ENCODE measurements at places on chromosomes 3 and 15. TPM values are rescaled to one million over a fixed set of nuclear protein-coding genes. Genes with fewer than 3 reads are reported as not detected.

GRCh38 chr3:153319705-153320554, 157.9 kb downstream of the RAP2B start:
- H3K36me3 ChIP-seq: no peaks in the 10 kb centered on the region
- no peaks in the 10 kb centered on the region for H3K27me3 ChIP-seq
- H3K4me3 ChIP-seq: no peak overlapping the region
- H3K4me1 ChIP-seq: no peaks in the 10 kb centered on the region

DNA sequence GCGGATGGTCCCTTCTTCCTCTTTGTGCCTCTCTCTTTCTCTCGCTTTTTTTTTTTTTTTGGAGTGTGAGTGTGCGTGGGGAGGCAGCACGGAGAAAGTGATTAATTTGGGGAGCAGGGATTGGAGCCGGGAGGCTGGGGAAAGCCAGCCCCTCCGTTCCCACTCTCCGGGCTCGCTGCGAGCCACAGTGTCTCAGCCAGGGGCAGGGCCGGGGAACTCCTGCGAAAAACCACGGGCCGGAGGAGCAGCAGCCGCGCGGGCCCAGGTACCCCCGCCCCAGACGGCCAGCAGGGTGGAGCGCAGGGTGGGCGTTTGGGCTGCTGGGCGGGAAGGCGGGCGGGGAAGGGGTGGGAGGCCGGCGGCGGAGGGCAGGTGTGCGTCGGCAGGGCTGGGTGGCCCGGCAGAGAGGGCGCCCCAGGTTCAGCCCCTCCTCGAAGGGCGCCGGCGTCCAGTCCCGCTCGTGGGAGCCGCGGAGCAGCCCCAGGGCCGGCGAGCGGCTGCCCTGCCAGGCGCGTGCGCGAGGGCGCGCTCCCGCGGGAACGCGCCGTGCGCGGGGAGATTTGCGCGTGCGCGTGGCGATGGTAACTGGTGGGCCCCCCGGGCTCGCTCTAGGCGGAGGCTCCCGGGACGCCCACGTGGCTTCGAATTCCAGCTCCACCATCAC, 1.4 kb downstream of the CHL1 start:
- peaks cover 29% of the 10 kb centered on the region for H3K4me1 ChIP-seq
- H3K4me3 ChIP-seq: peak overlapping the region; percentile 62
- no peaks in the 10 kb centered on the region for H3K36me3 ChIP-seq
- peaks cover 51% of the 10 kb centered on the region for H3K27me3 ChIP-seq

DNA sequence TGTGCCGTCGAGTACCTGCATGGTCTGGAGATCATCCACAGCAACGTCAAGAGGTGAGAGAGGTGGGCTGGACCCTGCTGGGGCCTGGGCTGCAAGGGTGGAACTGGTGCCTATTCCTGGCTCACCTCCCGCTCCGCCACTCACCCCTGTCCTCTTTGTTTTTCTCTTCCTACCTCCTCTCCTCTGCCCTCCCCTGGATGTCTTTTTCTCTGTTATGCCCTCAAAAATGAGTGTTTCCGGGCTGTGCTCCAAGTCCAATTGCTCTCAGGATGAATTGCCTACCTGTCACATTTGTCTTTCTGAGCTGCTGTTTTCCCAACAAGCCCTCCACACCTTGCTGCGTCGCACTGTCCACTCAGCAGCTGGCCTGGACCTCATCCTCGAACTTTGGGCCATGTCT, 28.5 kb upstream of the TATDN2 start:
- H3K27me3 ChIP-seq: no peaks in the 10 kb centered on the region
- DNase-seq: no peak
- no peak overlapping the region for H3K4me3 ChIP-seq
- peaks cover 64% of the 10 kb centered on the region for H3K36me3 ChIP-seq
- no peak overlapping the region for H3K27ac ChIP-seq

GRCh38 chr3:138210528-138210927, 23.4 kb downstream of the ARMC8 start:
- no peaks in the 10 kb centered on the region for H3K4me1 ChIP-seq
- no peak overlapping the region for H3K27ac ChIP-seq
- H3K27me3 ChIP-seq: no peaks in the 10 kb centered on the region
- H3K4me3 ChIP-seq: no peak overlapping the region
- no peaks in the 10 kb centered on the region for H3K36me3 ChIP-seq

- no peaks in the 10 kb centered on the region for H3K27me3 ChIP-seq
- no peak for DNase-seq
- no peak overlapping the region for H3K4me3 ChIP-seq
- no peak overlapping the region for H3K27ac ChIP-seq
These were observed 183.8 kb upstream of the NR2F2 start for GRCh38 chr15:96146726-96147125.

- no peak overlapping the region for H3K27ac ChIP-seq
- no peaks in the 10 kb centered on the region for H3K36me3 ChIP-seq
- H3K27me3 ChIP-seq: no peaks in the 10 kb centered on the region
- no peak overlapping the region for H3K4me3 ChIP-seq
These were observed 299.0 kb downstream of the NR2F2 start for GRCh38 chr15:96629511-96629910.

DNA sequence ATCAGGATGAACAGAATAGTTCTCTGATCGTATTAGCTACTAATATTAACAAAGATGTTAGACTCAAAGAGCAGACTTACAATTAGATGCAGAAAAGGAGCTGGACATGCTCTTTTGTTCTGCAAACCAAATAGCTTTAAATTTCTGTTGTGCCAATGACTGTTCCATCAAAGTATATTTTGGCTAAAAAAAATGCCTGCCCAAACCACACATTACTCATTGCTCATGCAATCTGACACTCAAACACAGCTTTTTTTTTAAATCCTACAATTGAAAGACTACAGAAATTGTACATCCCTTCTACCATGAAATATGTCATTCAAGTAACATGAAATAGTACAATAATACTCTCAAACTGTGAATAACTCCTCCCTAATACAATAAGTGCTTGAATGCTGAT, 48.6 kb downstream of the SHOX2 start:
- no peaks in the 10 kb centered on the region for H3K4me1 ChIP-seq
- no peaks in the 10 kb centered on the region for H3K36me3 ChIP-seq
- DNase-seq: no peak
- no peaks in the 10 kb centered on the region for H3K27me3 ChIP-seq
- H3K4me3 ChIP-seq: no peak overlapping the region
- no peak overlapping the region for H3K27ac ChIP-seq

DNA sequence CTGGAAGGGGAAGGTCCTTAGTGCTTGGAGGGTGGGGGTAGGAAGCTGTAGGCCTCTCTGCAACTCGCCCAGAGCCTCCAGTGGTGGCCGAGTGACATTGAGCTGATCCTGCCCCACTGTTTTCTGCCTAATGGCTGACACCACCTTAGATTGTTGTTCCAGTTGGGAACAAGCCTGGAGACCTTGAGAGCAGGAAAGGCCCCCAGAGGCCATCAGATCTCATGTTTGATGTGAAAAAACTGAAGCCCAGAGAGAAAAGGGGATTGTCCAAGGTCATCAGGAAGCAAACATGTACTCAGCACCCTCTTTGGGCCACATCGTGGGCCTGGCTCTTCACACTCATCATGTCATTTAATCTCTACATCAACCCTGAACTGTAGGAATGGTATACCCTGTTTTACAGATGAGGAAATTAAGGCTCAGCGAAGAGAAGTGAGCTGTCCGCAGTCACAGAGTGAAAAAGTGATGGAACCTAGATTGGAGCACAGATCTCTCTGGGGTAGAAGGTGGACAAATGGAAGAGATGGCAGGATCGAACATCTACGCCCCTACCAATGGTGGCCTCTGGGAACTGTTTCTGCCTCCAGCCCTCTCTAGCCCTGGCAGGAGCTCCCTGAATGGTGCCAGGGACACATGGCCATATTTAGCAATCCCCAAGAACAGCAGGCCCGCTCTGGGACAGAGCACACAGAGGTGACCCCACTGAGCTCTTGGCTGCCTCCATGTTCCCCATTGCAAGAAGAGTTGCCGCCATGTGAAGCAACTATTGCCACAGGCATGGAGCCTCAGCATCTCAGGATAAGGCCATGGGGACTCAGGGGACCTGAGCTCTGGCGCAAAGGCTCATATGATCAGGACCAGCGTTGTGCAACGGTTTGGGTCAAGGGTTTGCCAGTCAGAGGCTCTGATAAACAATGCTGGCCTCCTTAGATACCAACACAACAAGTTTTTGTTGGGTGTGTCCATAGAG, 31.6 kb upstream of the TSEN2 start:
- H3K36me3 ChIP-seq: no peaks in the 10 kb centered on the region
- no peaks in the 10 kb centered on the region for H3K27me3 ChIP-seq
- H3K27ac ChIP-seq: no peak overlapping the region
- no peak for DNase-seq

Gene EPHB3
- total RNA-seq: 14.7 TPM

Gene CPLX3
- not detected for total RNA-seq

DNA sequence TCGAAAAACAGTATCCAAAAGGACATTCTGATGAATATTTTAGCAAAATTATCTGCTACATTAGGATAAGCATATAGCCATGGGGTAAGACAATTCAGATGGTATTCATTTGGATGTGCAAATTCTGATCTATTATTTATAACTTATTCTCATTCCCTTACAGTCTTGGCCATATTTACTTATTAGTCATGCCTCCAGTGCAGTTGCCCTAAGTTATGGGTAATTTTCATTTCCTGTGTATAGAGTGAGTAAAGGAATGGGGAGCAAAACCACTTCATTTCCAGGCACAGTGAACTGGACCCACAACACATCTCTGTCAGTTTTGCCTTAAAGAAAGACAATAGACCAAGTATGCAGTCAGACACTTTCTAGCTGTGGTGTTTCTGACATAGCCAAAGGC, 134.3 kb downstream of the POLQ start:
- H3K36me3 ChIP-seq: no peaks in the 10 kb centered on the region
- no peak for DNase-seq
- H3K4me1 ChIP-seq: no peaks in the 10 kb centered on the region
- H3K27ac ChIP-seq: no peak overlapping the region
- H3K4me3 ChIP-seq: no peak overlapping the region
- H3K27me3 ChIP-seq: no peaks in the 10 kb centered on the region

Gene TIGIT
- 0.76 TPM for total RNA-seq

GRCh38 chr3:8945890-8946600, 17.2 kb downstream of the RAD18 start:
- H3K4me1 ChIP-seq: no peaks in the 10 kb centered on the region
- no peaks in the 10 kb centered on the region for H3K36me3 ChIP-seq
- H3K4me3 ChIP-seq: no peak overlapping the region
- no peak overlapping the region for H3K27ac ChIP-seq
- no peak for DNase-seq

DNA sequence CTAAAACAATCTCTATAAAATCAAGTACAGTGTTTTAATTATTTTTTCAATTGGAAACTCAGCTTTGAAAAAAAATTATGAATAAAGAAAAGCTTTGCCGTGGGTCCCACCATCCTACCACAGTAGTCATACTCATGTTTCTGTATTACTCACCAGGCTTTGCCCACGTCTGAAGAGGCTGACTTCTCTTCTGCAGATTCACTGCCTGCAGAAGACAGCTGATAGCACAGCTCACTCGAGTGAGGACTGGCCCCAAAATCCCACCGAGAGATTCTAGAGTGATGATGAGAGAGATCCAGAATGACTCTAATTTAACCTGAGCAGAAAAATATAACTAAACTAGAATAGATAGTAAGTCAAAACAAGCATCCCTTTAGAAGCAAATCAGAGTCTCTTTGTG, 11.9 kb downstream of the C2CD4B start:
- H3K27ac ChIP-seq: no peak overlapping the region
- no peak overlapping the region for H3K4me3 ChIP-seq
- no peaks in the 10 kb centered on the region for H3K36me3 ChIP-seq
- no peaks in the 10 kb centered on the region for H3K4me1 ChIP-seq

DNA sequence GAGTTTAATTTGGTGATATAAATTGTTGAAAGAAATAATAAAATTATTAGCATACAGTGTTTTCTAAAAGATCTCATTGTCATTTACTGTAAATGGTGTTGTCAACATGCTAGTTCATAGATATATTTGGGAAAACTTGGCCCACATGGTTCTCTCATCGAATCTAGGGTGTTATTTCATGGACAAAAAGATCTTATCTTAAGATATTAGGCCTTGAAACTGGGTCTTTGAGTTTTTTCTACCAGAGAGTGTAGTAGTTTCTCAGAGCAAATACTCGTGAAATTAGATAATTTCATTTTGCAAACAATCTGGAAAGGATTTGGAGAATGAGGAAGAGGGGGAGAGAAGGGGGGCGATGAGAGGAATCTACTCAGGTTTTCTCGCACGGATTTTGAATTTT, 107.9 kb downstream of the MEIS2 start:
- no peaks in the 10 kb centered on the region for H3K27me3 ChIP-seq
- no peak overlapping the region for H3K27ac ChIP-seq
- no peak for DNase-seq
- no peak overlapping the region for H3K4me3 ChIP-seq
- H3K4me1 ChIP-seq: no peaks in the 10 kb centered on the region

Gene HYAL1
- 1.8 TPM for total RNA-seq

- H3K4me3 ChIP-seq: no peak overlapping the region
- H3K36me3 ChIP-seq: no peaks in the 10 kb centered on the region
- DNase-seq: no peak
- no peaks in the 10 kb centered on the region for H3K27me3 ChIP-seq
These were observed 3.4 kb downstream of the PHLDB2 start for GRCh38 chr3:111862415-111862814.

DNA sequence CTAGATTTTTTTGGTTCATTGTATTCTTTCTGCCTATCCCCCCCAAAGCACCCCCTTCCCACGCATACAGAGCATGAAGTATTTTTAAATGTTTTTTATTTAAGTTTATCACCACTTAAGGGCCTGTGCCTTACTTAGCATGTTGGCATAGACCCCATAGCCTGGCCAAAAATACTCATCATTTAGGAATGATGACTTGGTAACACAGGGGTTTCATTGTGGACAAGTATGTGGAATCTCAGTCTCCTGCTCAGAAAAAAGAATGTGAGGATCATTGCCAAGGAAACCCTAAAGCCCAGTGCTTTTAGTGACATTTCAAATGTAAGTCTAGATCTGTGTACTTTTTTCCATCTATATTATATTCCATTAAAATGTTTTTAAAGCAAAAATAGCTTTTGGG, 146.3 kb downstream of the ALCAM start:
- no peaks in the 10 kb centered on the region for H3K36me3 ChIP-seq
- H3K4me1 ChIP-seq: no peaks in the 10 kb centered on the region
- no peak overlapping the region for H3K4me3 ChIP-seq
- H3K27me3 ChIP-seq: no peaks in the 10 kb centered on the region
- no peak overlapping the region for H3K27ac ChIP-seq

Gene TGM4
- not detected for total RNA-seq

- H3K27me3 ChIP-seq: no peaks in the 10 kb centered on the region
- no peaks in the 10 kb centered on the region for H3K36me3 ChIP-seq
- peak overlapping the region; percentile 53 for H3K27ac ChIP-seq
- no peak for DNase-seq
These were observed 43.8 kb downstream of the CCR3 start for GRCh38 chr3:46285931-46286619.

DNA sequence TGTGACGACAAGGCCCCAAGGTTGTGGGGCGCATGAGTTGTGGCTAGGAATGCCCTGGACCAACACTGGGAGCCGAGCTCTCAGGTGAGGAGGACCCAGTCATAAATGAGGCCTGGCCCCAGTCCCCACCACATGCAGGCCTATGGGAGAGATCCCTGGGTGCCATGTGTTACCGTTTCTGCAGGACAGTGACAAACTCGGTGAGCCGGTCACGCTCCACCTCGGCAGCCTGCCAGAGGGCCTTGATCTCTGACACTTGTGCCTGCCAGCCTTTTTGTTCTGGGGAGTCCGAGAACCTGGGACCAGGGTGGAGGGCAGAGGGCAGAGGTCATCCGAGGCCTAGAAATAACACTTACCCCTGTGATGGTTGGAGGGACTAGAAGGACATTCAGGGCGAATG, 27.7 kb upstream of the HHATL start:
- H3K4me1 ChIP-seq: no peaks in the 10 kb centered on the region
- H3K27ac ChIP-seq: no peak overlapping the region
- H3K36me3 ChIP-seq: no peaks in the 10 kb centered on the region
- H3K4me3 ChIP-seq: no peak overlapping the region

Measured in esophagus squamous epithelium (tissue), 5 donors.